ENCODE measurements at places on chromosomes 11 and 22.
A peak's percentile ranks its signal among the peaks of the same experiment; 100 is the strongest.

- no peak for DNase-seq
Measured at GRCh38 chr22:43481568-43482317, 69.9 kb downstream of the MPPED1 start.

- no peak for DNase-seq
Measured at GRCh38 chr11:12251666-12252560, 125.5 kb upstream of the PARVA start.

DNA sequence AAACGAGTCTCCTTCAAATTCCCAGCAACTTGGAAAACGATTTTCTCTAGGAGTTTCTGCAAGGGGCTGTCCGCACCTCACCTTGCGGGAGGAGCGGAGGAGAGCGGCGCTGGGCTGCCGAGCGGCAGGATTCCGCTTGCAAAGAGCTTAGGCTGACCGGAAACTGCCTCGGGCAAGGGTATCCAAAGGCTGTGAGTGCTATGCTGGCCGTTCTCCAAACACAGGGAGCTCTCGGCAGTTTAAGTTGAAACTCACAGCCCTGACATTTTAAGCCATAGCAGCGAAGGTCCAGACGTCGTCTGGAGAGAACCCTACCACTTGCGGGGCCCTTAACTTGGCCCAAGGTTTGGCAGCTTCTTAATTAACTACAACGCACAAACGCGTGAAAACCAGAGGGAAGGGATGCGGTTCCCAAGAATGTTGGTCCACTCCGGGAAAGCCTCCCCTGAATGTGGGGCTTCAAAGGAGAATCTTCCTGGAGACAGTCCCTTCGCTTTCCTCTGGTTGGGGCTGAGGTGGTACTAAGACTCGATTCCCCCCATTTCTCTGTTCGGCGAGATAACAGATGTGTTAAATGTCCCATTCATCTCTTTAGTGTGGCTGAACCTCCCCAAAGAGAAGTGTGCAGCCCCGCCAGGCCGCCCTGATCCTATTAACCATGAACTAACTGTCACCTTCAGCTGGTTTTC is 1.1 kb upstream of the DBX1 start:
- no peak for DNase-seq

- DNase-seq, result no peak
Measured at GRCh38 chr22:44887941-44888366, 121.9 kb downstream of the PHF21B start.

DNA sequence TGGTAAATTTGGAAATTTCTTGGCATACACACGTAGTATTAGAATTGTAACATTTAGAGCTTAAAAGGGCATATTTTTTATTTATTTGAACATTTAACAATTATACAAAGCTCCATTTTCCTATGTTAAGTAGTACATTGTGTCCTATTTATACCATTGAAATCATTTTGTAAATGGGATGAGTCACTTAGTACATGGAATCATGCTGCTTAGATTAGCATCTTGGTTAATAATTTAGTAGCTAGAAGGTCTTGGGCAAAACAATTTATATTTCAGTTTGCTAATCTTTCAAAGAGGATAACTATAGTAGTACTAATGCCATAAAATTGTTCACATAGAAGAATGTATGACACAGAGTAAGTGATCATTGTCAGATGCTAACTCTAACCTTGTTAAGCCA is 450.1 kb upstream of the LUZP2 start:
- no peak for DNase-seq

- DNase-seq, result no peak
Measured at GRCh38 chr11:107844041-107844440, 14.5 kb downstream of the SLC35F2 start.

DNA sequence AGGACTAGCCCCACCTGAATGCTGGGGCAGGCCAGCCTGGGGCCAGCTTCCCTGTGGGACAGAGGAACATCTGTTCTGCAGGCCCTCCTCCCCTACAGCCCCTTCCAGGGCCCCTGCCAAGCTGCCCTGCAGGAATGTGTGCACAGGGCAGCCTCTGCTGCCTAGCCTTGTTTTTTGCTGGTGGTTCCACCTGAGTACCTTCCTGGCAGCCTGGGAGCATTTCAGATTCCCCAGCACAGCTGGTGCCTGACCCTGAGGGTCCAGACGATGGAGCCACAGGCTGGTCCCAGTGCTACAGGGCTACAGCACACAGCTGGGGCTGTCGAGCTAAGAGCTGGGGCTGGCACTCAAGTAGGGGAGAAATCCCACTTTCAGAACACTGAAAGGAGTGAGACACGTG is 22.3 kb upstream of the GPR83 start:
- DNase-seq, result no peak

DNA sequence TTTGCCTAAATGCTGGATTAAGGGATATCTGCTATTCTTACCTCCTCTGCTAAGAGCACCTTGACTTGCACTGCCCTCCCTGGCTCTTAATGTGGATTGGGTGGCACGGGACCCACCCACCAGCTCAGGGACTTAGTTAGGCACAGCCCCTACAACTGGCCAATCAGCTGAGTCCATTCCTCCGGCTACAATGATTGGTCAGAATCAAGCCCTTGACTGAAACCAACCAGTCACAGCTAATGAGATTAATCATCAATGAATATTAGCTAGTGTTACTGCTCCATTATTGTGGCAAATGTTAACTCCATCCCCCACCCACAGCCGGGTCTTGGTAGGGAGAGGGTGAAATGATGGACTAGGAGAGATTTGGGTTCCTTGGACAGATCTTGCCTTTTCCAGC is 328.0 kb downstream of the MN1 start:
- DNase-seq, result no peak

DNA sequence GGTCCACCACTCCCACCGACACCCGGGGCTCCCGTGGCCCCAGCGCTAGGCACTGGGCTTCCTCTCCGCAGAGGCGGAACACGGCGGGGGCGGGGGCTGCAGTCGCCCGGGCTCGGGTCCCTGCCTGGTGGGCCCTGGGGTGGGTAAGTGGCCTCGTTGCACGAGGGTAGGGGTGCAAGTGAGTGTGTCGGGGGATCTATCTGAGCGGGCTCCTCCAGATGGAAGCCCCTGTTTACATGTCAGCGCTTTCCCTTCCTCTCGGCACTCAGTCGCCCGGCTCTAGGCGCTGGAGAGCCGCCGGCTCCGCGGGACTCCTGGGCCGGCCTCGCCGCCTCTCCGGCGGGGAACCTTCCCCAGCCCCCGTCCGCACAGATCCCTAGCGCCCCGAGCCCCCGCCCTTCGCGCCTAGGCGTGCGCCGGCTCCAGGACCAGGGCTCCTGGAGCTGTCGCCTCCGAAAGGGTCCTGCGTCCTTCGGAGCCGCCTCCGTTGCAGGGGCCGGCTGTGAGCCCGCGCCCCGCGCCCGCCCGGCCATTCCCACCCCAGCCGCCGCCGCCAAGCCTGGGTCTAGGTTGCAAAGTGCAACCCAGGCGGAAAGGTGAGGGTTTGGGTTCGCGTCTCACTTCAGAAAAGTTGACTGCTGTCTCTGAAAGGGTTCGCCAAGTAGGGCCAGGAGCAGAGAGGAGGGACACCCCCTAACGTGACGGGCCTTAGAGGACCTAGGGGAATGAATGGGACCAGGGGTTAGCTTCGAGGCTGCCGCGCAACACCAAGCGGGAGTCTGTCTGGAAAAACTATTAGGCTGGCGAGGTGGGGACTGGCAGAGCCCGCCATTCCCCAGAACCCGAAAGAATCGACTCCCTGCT is 978 bp downstream of the FLI1 start:
- DNase-seq, result no peak

- DNase-seq, result peak; percentile 45
Measured at GRCh38 chr11:47177229-47177845, 658 bp upstream of the ARFGAP2 start.

- DNase-seq, result no peak
Measured at GRCh38 chr22:20273758-20274181, 5.7 kb upstream of the RTN4R start.

- no peak for DNase-seq
Measured at GRCh38 chr11:76459846-76460245, 15.0 kb downstream of the EMSY start.

GRCh38 chr11:60498399-60498798 is 5.8 kb downstream of the MS4A12 start:
- no peak for DNase-seq

DNA sequence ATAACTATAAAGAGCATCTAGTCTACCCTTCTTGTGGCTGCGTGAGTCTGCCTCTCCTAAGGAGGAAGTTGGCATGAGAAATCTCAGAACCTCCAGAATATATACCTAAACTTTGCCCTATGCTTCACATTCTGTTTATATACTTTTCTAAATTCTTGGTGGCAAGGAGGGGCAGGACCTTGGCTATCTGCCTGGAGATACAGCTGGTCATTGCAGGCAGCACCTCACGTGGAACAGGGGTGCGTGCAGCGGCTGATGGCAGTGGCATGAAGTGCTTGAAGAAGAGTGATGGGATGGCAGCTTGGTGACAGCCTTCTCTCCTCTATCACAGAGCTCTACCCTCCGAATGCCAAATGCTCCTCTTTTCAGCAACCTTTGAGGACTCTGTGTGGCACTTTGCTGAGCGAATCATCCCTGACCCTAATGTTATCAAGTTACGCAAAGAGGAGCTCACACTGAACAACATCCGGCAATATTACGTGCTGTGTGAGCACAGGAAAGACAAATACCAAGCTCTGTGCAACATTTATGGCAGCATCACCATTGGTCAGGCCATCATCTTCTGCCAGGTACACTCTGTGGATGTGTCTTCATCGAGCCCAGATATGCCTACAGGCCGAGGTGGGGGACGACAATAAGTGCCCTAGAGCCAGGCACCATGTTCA is 12.5 kb downstream of the DDX25 start:
- DNase-seq, result no peak

DNA sequence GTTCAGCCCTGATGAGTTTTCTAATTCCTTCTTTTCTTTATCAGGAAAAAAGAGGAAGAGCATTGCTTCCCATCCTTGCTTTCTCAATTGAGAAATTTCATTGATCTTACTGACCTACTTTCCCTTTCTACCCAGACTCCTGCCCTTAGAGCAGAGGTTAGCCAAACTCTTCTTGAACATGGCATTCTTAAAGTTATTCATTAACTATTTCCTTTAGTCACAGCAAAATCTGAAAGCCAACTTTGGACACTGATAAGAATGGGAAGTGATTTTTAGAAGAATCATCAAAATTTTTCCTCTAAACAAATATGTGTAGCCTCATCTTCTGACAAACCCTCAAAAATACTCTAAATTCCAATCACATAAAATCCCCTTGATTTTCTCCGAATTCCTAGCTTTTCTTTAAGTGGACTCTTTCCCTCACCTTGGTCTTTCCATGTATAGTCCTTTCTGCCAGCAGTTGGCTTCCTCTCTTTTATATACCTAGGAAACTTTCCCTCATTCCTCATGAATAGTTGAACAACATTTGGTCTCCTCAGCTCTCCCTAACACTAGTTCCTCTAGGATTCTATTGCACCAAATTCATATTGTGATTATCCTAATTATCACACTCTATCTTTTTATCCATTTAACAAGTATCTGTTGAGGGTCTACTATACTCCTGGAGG is 566.7 kb upstream of the CCDC90B start:
- no peak for DNase-seq

DNA sequence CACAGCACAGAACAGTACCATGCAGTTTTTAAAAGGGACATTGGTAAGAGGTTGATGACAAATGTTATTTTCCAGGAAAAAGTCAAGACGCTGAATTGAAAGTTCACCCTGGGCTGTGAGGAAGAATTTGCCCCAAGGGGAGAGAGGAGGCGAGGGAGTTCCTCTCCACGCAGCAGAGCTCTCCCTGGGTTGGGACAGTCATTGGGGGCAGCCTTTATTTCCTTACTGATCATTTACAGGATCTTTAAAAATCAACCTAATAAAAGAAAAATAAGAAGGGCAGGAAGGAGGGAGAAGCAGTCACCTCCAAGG is 49.9 kb upstream of the WNT7B start:
- DNase-seq, result no peak

Measured in brain pericyte (primary cell).